ENCODE measurements at places on chromosomes 7 and 10.

- DNase-seq, result no peak
Measured at GRCh38 chr10:63246356-63246755, 113.2 kb downstream of the NRBF2 start.

GRCh38 chr10:4281190-4281825, 496.3 kb upstream of the KLF6 start:
- no peak for DNase-seq

GRCh38 chr7:4247106-4247876, 434.8 kb upstream of the FOXK1 start:
- no peak for DNase-seq

- no peak for DNase-seq
Measured at GRCh38 chr10:59892697-59893096, 13.7 kb downstream of the CCDC6 start.

GRCh38 chr7:38927751-38928150, 18.8 kb upstream of the VPS41 start:
- DNase-seq, result no peak

DNA sequence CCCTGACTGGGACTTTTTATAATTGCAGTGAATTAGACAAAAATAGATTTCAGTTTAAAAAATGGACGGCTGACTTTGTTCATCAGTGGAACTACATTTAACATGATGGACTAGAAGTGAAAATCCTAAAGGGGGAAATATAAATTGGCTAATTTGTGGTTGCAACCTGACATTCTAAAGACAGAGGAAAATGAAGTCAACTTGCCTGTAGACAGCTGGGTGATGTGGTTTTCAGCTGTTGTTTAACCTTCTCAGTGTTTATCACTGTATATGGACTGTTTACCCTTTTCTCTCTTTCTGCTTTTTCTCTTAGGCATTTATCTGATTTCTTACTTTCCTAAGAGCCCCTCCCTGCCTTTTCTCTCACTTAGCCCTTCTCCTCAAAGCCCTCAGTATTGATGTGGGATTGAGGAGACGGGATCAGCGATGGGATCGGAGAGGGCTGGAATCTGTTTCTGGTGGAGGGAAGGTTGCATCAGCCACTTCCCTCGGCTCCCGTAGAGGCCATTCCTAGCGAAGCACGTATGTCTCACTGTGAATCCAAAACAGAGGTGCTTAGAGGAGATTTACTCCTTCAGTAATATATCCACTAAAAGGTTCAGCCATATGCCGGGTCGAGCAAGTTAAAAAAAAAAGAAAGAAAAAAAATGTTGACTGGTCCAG, 109.0 kb upstream of the KLF6 start:
- DNase-seq, result no peak

DNA sequence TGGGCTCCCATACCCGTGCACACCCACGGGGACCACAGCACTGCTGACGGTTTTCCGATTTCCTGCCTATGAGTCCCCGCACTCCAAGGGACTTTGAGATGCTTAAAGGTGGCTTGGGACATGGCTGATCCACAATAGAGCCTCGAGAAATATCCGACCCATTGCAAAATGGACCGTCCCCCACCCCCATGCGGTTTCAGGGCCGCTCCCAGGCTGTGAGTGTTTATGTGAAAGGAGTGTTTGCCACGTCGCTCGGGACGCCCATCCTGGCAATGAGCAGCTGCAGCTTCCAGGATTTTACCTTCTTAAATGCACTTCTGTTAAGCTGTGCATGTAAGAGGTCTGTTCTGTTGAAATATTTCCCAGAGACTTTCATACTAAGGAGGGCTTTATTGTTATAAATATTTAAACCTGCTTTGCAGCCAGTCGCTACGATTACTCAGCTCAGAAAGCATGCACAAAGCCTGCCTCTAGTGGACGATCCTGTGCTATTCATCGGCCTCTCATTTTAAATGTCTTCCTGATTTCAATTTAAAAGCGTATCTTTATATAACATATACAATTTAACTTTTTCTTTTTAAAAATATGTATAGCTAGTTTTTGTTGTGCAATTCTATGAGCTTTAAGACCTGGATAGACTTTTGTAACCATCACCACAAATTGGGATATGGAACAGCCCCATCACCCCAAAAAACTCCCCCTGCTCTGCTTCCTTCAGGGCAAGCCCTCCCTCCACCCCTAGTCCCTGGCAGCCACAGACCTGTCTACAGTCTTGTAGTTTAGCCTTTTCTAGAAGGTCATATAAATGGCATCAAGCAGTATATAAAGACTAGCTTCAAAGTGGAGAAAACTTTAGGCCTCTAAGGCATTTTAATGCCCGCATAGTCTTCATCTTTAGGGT, 418.3 kb downstream of the PAXIP1 start:
- no peak for DNase-seq

GRCh38 chr10:75954486-75954885, 523.1 kb downstream of the LRMDA start:
- no peak for DNase-seq

DNA sequence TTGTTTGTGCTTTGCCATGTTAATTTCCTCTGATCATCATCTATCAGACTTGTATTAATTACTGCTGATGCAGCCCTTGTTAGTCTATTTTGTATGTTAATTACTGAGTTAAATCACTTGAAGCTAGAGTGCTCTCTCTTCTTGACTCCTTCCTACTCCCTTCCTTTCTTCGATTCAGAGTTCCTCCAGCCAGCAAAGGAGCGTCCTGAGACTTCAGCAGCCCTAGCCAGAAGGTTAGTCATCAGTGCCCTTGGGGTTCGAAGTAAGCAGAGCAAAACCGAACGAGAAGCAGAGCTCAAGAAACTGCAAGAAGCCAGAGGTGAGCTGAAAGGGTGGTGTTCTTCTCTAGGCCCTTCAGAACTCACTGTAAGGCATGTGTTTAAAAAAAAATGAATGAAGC, 32.1 kb downstream of the LOXL4 start:
- DNase-seq, result no peak

DNA sequence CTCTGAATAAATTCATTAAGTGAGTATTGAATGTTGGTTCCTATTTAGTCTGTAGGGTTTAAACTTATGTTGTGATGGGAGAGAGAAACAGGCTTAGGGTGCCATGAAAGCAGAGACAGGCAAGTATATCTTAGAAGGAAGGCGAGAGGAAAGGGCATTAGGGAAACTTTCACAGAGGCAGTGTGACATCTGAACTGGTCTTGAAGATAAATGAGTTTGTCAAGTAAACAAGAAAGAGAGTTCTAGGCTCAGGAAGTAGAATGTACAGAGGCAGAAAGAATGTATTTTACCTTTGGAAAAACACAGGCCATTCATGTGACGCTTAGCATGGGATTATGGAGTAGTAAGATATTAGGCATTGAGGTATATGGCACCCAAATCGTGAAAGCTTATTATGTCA, 34.5 kb downstream of the GLCCI1 start:
- DNase-seq, result no peak

- DNase-seq, result no peak
Measured at GRCh38 chr10:15843695-15844094, 16.6 kb downstream of the MINDY3 start.

DNA sequence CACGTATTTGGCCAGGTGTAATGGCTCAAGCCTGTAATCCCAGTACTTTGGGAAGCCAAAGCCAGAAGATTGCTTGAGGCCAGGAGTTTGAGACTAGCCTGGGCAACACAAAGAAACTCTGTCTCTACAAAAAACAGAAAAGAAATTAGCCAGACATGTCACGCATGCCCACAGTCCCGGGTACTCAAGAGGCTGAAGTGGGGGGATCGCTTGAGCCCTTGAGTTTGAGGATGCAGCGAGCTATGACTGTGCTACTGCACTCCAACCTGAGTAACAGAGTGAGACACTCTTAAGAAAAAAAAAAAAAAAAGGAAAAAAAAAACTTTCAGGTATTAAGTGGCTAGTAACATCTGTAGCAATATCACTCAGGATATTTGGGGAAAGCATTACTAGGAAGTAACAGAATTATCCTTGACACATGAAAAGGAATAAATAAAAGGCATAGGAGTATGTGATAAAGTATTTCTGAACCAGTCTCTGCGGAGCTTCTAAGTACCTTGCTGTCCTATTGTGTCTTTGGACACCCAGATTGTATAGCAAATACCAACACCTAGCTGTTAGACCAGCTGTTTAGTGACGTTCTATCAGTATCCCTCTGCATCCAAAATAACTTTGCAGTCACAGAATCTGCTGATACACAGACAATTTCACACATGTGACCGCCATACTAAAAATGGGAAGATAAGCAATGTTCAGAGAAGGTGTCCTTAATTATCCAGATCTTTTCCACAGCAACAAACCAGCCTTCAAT, 74.4 kb downstream of the CYTH3 start:
- DNase-seq, result no peak

- no peak for DNase-seq
Measured at GRCh38 chr10:48287417-48288391, 13.2 kb upstream of the FRMPD2 start.

- peak; percentile 63 for DNase-seq
Measured at GRCh38 chr7:7693881-7694280, 24.5 kb downstream of the RPA3 start.

DNA sequence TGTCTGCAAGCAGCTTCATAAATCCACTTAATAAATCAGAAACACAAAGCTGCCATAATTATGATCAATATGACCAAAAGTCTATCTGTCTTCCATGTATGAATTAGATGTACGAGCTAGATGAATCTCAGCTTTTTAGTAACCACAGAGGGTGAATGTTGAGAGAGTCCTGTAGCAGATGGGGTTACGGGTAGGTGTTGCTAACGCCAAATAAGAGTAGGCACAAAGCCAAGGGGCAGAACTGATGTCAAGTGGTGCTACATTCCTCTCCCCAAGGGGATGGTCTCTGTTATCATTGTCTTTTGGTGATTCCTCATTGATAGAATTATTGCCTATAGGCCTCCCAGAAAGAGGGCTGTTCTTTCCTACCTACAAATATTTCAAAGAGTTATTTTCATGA, 257.8 kb downstream of the PCLO start:
- no peak for DNase-seq

DNA sequence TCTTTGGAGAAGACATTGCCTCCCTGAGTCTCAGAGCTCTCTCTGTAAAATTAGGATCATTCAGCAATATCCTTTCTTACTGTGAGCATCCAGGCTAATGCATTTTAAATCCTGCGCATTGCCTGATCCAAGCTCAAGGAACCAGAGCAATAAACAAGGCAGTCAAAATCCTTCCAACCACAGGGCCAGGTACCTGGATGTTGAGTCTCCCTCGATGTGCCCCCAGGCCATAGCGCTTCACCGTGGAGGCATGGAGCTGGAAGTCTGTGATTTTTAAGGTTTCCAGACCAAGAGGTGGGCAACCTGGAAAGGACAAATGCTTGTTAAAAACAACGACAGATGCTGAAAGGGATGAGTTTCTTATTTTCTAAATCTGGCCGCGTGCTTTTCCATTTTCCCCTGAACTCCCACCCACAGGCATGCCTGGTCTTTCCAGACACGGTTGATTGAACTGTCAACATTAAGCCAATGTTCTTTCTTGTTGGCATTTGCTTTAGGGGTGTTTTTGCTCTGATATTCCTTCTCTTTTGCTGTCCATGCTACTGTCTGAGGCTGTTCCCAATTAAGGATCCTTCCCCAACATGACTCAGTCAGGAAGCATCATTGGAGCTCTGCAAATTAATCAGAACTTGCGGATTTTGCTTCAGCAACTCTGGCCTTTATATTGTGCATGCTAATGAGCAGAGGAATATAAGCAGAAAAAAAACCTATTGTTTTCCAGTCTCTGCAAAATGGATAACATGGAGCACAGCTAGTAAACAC, 29.0 kb downstream of the CPXM2 start:
- DNase-seq, result no peak

DNA sequence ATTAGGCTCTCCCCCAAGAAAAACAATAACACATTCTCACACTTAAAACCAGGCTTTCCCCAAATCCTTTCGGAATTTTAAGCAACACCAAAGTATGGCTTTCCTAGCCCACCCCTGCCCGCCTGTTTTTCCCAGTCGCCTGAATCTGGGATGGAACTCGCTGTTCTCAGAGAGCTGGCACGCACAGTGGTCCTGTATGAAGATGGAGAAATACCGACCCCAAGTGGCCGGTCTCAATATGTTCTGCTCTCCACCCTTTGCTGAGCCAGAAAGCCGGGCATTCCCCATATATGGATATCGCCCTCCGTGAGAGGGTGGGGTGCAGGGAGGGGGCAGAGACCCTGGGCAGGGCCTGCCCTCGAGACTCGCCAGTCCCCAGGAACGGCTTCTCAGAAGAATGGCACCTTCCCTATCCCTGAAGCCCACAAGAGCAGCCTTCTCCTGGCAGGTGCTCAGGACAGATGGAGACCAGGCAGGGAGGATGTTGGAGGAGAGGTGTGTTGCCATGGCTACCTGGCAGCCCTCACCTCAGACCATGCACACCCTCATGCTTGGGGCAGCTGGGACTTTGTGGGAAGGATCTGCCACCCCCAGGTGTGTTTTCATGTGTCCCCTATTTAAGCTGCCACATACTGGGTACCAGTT, 3.4 kb downstream of the TACR2 start:
- DNase-seq, result peak; percentile 69

DNA sequence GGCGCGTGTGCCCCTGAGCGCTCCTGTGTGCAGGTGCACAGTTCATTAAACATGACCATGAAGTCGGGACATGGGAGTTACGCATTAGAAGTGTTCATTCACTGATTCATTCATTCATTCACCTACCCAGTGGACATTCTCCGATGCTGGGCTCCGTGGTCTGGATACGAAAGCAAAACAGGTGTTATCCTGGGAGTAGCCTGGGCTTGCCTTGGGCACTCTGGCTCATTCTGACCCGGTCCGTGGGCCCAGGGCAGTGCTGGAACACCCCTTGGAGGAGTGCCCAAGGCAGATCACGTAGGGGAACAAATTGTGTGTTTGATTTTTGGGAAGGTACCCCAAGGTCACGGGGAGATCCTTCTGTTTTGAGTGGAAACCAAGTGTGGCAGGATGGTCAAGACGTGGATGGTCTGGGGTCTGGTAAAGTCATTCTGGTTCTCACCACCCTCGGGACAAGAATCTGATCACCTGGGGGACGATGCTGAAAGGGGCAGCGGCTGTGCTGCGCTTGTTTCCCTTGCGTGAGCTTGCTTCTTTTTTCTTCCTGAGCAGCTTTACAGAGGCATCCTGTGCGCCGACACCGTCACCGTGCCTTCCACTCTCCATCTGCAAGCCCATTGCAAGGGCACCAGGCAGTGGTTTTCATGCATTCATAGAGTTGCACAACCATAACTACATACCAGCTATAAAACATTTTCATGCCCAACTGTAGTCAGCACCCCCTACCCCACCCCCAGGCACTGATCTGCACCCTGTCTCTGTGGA, 10.1 kb downstream of the ELFN1 start:
- DNase-seq, result no peak

DNA sequence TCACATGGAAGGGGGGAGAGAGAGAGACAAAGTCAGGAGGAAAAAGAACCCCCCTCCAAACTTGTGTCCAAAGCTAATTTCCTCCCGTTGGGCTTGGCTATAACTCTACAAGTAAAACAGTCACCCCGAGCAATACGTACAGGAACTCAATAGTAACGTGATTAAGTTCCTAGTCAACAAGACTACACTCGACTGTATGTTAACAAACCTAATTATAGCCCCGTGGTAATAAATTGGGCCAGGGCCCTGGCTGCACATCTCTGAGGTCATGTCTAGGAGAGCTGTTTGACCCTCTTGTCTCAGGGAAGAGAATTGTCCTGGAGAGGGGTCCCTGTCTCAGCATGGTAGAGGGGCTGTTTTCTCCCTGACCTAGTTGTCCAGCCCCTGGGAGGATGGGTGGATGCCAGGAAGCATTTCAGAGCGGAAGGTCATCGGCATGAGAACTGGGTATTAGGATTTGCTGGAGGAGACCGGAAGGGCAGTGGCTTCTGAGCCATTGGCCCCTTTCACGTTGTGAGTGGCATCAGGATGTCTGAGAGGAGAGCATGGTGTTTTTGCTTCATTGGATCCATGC, 60.2 kb upstream of the COMTD1 start:
- DNase-seq, result no peak

GRCh38 chr10:3977761-3978160, 192.8 kb upstream of the KLF6 start:
- no peak for DNase-seq

- DNase-seq, result no peak
Measured at GRCh38 chr7:2409745-2410414, 6.5 kb downstream of the CHST12 start.
